CD4-positive, alpha-beta memory T cell (primary cell): ENCODE measurements at places on chromosomes 5 and 9. TPM values are rescaled to one million over a fixed set of nuclear protein-coding genes. Genes with fewer than 3 reads are reported as not detected.

DNA sequence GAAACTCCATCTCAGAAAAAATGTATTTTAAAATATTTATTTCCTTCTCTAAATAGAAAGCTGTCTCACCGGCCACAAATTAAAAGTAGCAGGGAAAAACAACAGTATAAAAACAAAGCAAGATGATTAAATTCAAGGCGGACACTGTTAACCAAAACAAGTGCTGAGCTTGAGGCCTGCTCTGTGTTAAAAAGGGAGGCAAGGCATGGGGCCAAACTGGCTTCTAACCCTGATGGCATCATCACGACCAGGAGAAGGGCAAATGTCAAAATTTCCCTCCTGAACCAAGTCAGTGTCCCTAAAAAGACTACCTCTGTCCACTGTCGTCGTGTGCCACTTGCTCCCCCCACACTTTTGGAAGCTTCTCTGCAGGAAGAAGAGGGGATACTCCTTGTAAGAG lies 116.1 kb downstream of the MSX2 start:
- H3K4me1 ChIP-seq, result no peaks in the 10 kb centered on the region
- no peak for DNase-seq
- H3K27me3 ChIP-seq, result no peaks in the 10 kb centered on the region
- no peaks in the 10 kb centered on the region for H3K36me3 ChIP-seq
- no peak overlapping the region for H3K4me3 ChIP-seq

- H3K36me3 ChIP-seq, result no peaks in the 10 kb centered on the region
- peak within 1 kb of the TSS; percentile 57 for H3K4me3 ChIP-seq
- DNase-seq, result peak; percentile 89
- no peaks in the 10 kb centered on the region for H3K27me3 ChIP-seq
Measured at GRCh38 chr9:136245219-136246150, at the start of gene QSOX2. Gene QSOX2, minus strand, starts transcription at chr9:136245812. Its CDS starts 9 bp downstream, at chr9:136245803.

Gene ATP10B
- not detected for total RNA-seq

Gene KCNIP1
- total RNA-seq, result not detected

Gene CCDC152
- 5.9 TPM for total RNA-seq

Gene PPP3R2
- not detected for total RNA-seq

Gene SPRY4
- not detected for total RNA-seq
